ENCODE measurements at places on chromosomes 12 and 14.

DNA sequence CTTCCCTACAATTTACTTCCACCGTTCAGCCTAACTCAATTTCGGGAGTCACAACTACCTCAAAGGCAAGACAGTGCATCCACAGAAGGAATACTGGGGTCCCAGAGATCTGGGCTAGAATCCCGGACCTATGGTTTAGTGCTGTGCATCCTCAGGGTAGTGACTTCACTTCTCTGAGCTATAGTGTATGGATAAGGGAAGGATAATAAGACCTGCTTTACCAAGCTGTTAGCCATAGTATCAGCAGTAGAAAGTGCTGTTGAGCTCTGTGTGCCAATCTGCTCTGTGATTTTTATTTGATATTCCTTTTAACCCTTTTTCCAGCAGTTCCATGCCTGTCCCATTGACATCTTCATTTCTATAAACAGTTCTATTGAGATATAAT, 1044.3 kb downstream of the BCL11B start:
- DNase-seq, result no peak

DNA sequence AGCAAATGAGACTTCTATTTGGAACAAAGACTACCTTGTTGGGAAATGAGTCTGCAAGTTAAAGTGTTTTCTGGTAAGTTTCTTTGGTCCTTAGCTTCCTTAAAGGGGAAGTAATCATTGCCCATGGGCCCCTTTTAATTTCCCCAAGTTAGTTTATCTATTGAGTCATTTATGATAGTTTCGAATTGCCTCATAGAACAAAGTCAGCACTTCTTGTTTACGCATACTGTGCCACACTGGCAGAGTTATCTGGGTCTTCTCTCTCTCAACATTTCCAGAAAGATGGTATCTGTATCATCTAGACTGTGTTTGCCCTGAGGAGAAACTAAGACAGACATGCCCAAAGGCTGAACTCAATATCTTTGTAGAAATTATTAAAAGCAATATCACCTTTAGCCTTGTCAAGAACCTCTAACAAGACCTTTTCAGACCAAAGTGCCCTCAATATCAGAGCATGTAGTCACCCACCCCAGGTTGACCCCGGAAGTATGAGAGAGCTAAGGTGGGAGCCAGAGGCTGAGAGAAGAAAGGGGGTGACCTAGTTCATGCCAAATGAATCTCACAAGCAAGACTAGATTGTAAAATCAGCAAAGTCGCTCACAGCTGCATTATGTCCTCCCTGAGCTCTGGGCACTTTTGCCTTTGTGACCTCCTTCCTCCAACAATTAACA, 40.0 kb downstream of the GPR65 start:
- no peak for DNase-seq

DNA sequence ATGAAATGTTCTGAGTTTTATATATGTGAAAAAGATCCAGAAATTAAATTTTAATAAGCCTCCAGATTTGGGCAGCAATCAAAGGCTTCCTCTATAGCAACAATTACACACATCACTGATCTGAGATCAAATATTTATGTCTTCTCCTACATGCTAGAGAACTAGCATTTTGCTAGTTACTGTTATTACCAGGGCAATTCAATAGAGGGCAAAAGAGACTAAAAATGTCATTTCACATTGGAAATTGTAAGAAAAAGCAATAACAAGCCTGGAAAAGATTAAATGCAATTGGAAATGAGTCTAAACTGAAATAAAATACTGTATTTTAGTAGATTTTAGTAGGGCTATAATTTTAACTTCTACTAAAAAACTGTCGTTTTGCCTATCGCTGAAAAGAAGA, 32.6 kb upstream of the ANO6 start:
- DNase-seq, result no peak

DNA sequence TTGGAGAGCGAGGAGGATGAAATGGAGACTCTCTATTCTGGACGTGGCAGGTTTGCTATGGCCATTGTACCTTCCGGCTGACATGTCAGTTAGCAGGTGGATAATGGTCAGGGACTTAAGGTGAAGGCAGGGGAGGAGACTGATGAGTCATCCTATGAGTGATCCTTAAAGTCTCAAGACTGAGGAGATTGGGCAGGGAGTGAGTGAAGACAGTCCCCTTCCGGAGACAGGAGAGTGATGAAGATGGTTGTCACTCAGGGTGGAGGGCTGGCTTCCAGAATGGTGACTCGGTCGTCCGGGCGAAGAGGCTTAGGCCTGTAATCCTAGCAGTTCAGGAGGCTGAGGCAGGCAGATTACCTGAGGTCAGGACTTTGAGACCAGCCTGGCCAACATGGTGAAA, 49.8 kb upstream of the CCDC63 start:
- DNase-seq, result no peak

- no peak for DNase-seq
Observed at GRCh38 chr12:88309546-88309945, 167.4 kb downstream of the TMTC3 start.

DNA sequence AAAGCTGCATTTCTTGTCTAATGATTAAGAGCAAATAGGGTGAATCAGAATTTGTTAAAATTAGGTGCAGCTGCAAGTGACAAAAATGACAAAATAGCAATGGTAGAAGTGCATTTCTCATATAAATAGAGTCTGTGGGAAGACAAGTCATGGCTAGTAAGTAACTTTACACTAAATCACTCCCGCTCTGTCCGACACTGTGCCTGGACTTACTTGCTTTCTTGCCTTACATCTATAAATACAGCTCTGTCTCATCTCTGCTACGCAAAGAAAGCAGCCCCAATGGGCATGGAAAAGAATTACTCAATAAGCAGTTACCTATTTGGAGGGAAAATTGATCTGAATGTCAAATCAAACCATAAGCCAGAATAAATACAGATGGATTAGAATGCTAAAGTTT, 245.4 kb upstream of the KRR1 start:
- DNase-seq, result no peak

- no peak for DNase-seq
Observed at GRCh38 chr12:129559776-129560175, 344.0 kb downstream of the TMEM132D start.

DNA sequence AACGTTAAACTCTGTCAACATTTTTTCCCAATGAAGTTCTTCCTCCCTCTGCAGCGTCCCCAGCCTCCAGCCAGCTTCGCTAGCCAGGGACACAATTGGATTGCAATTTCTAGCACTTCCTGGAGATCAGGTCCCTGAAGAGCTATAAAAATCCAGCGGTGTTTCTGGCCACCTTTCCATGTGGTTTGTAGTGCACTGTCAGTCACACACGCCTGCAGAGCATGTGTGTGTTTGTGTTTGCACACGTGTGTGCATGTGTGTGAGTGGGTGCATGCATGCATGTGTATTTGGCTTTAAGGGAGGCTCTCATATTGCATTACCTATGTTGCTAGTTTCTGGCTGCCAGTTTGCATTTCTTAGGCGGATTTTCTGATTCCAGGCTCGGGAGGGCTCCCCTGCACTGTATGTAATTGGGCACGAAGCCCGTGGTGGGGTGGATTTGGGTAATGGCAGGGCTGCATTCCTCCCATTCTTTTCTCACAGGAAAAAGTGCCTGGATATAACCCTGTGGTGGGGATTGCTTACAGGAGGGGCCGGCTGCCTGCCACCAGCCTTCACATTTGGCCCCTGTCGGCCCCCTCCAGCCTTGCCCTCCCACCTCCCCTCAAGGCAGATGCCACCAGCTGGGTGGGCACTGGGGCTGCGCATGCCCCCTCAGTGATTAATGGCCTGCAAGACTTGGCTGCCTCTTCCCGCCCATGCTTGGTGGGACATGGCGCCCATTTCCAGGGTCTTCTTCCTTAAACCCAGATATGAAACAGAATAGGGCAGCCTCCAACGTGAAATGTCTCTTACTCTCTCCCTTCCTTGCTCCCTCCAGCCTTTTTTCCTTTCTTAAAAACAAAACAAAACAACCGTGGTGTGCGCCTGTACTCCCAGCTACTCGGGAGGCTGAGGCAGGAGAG, 74.0 kb downstream of the TSPAN9 start:
- DNase-seq, result no peak

- DNase-seq, result no peak
Observed at GRCh38 chr12:69129564-69129963, 109.8 kb upstream of the CPSF6 start.

DNA sequence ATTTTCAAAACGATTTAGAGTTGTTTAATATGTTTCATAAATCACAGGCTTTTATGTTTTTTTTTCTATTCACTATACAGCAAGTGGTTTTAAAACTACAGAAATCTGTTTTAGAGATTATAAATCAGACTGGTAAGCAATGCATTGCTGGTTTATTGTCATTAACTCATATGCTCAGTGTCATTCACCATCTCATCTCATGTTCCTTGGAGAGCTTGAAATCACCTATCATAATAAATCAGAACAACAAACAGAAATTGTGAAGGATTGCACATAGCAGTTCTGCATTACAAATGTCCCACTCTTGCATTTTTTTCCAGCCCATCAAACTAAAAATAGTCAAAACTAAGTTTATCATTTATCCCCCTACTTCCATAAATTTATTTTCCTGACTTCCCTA, 470.8 kb downstream of the FSCB start:
- no peak for DNase-seq

DNA sequence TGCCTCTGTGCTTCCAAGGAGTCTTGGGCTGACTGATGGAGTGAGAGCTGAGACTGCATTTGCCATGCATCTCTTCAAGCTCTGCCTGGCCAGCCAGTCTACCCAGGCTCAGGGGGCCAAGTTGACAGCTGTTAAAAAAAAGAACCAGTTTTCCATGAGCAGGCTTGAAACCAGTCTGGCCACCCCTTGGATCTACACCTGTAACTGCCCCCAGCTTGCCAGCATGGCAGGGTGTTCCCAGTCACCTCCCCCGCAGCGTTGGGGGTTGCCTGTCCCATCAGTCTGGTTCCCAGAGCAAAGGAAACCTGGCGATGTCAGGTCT, 202.7 kb downstream of the ZFP36L1 start:
- no peak for DNase-seq

DNA sequence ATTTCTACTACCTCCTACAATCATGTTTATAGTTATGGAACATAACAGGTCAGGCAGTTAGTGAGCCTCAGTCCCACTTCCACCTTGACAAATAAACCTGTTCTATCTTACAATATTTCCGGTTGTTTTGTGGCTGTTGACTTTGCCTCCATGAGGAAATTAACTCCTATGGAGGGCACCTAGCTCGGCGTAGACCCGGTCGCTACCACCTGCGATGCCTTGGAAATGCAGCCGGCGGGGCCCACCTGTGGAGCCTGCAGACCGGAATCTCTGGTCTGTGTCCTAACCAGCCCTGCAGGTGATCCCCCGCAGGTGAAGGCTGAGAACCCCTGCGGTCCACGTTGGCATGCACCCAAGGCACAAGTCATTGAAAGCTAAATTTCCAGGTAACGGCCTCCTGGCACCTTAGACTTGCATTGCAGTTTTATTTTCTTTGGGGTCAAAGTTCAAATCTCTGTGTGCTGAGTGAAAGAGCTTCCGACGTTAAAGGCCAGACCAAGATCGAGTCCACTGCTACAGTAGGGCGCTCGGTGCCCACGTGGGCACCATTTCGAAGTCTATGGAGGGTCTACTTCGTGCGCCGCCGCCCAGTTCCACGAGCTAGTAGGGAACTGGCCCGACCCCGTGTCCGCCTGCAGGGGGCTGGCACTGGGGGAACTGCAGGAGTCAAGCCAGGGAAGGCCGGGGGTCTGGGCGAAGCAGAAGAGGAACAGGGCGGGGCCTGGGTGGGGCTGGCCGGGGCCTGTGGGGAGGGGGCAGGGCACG, 782 bp upstream of the PIWIL1 start:
- DNase-seq, result no peak

- DNase-seq, result no peak
Observed at GRCh38 chr12:39240587-39240986, 202.3 kb downstream of the KIF21A start.

DNA sequence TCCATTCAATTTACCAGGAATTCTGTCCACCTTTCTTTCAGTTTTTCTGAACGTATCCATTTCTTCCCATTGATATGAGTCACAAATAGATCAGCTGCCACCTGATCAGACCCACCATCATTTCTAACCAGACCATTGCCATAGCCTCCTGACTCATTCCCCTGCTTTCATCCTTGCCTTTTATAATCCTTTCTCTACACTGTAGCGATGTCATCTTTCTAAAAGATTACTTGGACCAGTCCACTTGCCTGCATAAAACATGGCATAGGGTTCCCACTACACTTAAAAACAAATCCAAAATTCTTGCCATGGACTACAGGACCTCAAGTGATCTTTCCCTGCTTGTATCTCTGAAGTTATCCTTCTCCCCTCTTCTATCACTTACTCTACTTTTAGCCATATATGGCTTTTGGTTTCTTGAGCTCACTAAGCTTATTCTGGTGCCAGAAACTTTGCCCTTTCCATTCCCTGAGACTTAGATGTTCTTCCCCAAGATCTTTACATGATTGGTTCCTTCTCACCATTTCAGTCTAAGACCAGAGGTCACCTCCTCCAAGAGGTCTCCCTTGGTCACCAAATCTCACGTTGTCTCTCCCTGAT, 149.5 kb upstream of the KRR1 start:
- no peak for DNase-seq

DNA sequence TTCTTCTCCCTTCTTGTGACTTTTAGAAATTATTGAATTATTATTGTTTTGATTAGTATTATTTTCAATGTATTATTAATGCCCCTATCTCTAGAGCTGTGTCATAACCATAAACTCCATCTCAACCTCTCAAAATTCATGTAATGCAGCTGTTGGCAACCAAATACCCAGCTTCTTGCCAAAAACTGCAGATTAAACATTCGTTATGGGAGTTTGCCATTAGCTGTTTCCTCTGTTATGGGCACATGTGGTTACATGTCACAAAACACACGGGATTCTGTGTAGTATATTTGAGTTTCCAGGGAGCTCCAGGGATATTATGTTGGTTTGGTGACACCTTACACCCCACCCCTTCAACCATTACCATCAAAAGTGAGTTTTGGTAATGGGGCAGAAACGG, 2.8 kb upstream of the ALX1 start:
- DNase-seq, result no peak

DNA sequence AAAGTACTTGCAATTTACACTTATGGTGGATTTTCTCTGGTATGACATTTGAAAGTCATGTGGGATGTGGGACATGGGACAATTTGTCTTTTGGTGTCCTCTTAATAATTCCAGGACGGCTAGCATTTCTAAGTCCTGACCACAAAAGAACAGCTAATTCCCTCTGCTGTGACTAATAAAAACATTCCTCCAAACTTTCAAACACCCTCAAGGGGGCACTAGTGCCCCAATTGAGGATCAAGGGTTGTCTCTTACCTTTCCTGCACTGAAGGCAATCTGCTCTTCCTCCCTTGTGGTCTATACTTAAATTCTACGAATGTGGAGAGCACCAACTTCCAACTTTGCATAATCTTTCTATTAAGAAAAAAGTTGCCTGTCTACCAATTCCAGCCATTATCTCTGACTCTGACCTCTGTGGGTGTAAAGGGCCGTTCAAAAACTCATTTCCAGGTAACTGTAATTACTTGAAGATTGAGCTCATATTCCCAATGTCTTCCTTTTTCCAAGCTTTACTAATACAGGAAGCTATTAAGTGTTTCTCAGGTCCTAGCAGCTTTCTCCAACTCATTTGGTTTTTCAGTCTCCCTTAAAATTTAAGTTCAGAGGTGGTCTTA, 210.2 kb downstream of the PTPRO start:
- DNase-seq, result no peak

- DNase-seq, result no peak
Observed at GRCh38 chr14:90345239-90345557, 13.5 kb upstream of the NRDE2 start.

- DNase-seq, result no peak
Observed at GRCh38 chr14:94123296-94123695, 6.1 kb downstream of the IFI27L2 start.
